ENCODE measurements at places on chromosomes 16 and 17.

- no peak for DNase-seq
Observed at GRCh38 chr17:40174514-40174913, 2.8 kb upstream of the RAPGEFL1 start.

DNA sequence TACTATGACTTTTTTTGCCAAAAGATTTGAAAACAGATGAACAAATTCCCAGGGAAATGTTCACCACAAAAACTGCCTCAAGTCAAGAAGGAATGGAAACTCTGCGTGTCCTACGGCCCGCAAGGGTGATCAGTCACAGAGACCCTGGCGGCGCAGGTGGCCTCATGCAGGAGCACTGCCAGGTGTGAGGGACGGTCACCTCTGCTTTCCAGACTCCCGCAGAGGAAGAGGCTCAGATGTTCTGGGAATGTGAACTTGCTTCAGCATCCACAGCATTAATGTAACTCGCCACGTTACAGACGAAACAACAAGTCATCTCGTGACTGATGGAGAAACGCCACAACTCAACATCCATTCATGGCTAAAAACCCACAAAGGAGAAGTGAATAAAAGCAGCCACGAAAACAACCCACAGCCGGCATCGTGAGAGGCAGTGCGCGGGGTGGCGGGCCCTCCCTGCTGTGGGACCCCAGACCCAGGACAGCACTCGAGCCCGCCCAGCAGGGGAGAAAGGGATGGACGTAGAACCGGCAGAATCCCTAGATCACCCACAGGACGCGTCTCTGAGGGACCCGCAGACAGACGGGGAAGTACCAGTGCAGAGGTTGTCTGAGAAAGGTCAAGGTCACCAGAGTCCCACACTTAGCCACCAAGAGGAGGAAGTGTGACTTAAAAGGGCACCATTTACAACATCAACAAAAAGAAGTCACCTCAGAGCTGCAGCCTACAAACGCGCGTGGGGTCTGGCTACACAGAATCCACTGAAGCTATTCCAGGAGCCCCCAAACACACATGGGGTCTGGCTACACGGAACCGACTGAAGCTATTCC lies 76.9 kb upstream of the GNG13 start:
- no peak for DNase-seq

DNA sequence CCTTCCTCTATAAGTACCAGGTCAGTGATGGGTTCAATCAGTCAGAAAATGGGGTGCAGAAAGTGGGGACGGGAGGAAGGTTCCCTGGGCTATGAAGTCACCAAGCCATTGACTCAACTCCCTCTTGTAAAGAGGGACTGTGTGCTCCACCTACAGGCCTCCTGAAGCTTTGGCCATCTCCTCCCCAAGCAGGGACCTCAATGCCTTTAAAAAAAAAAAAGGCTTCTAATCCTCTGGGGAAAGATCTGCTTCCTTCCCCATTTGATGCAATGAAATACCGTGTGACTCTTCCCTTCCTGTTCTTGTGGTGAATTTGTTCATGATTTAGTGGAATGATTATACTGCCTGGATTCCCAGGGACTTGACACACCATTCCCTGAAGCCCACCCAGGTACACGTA lies 30.8 kb downstream of the VWA3A start:
- DNase-seq = no peak

GRCh38 chr16:1184156-1184868 lies 31.4 kb downstream of the CACNA1H start:
- no peak for DNase-seq

DNA sequence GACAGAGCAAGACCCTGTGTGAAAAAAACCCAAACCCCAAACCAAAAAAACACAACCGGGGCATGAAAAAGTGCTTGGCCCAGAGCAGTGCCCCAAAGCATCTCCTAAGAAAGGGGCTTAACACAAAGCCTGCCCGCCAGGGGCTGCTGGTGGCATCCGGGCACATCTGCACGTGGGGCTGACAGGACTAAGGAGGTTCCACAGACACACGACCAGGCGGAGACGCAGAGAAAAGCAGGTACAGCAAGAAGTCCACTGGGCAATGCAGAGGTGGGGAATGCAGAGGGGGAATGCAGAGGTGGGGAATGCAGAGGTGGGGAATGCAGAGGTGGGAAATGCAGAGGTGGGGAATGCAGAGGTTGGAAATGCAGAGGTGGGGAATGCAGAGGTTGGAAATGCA lies 109.2 kb downstream of the ZNF778 start:
- peak; percentile 7 for DNase-seq

DNA sequence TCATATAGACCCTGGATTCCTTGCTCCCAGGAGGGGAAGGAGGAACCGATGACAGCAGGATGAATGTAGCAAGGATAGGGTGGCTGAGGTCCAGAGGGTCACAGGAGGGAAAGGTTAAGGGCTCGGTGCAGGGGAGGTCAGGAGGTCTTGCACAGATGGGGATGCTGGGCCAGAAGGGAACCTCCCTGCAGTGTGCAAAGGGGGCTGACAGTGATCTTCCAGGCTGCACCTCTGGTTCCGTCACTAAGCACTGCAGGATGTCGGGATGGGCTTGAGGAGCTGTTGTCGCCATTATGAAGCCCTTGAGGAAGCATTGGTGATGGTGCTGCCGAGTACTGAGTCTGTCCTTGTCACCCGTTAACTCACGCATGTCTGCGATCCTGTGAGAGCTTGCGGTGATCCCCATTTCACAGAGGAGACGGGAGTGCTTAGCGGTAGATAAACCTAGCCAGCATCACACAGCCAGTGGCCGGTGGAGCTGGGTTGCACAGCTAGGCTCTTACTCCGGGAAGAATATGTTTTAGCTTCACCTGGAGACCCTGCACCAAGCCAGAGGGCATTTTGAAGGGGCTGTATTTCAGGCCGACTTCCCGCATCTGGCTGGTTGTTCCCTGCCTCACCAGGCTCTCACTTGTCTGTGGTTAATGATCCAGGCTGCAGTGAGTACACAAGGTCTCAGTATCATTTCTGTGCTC lies 120.4 kb downstream of the SNX29 start:
- DNase-seq = no peak

DNA sequence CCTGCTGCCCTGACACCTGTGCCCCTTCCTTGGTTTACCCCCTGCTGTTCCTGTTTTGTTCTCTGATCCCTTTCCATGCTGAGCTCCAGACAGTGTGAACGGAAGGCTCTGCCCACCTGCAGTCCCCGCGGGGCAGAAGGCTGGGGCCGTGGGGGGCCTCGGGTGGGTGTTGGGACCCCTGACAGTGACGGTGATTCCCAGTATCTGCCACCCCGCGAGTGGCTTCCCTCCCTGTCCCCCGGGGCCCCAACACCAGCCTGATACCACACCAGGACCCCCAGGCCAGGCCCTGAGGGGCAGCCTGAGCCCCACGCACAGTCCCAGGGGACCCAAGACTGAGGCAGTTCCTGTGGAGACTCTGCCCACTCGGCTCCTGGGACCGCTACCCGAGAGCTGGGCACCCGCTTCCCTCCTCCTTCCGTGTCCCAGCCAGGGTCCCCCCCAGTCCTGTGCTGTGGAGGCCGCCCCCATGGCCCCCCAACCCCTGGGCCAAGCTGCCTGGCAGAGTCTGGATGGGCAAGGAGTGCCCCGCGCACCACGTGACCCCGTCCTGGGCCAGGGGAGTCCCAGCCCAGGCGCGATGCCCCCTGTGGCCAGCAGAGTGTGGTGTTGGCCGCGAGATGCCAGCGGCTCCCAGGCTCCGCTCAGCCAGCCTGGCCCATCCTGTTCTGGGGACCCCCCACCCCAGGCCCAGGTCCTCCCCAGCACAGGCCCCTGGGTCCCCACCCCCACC lies 10.0 kb upstream of the C1QTNF8 start:
- DNase-seq = peak; percentile 44

GRCh38 chr17:50316016-50316587 lies 29.8 kb upstream of the XYLT2 start:
- no peak for DNase-seq

DNA sequence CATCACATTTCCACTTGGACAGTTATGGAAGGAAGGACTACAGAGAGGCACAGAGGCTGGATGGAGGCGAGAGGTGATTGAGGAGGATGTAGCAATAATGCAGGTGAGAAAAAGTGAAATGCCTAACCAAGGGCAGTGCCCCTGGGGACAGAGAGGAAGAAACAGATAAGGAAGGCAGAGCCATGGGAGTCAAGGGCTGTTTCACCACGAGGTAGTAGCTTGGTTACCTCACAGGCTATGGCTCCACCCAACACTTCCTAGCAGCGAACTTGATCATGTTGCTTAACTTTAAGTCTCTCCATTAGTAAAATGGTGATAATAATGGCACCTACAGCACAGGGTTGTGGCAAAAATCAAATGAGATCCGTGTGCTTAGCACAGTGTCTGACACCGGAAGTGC lies 83.9 kb downstream of the YPEL2 start:
- no peak for DNase-seq

DNA sequence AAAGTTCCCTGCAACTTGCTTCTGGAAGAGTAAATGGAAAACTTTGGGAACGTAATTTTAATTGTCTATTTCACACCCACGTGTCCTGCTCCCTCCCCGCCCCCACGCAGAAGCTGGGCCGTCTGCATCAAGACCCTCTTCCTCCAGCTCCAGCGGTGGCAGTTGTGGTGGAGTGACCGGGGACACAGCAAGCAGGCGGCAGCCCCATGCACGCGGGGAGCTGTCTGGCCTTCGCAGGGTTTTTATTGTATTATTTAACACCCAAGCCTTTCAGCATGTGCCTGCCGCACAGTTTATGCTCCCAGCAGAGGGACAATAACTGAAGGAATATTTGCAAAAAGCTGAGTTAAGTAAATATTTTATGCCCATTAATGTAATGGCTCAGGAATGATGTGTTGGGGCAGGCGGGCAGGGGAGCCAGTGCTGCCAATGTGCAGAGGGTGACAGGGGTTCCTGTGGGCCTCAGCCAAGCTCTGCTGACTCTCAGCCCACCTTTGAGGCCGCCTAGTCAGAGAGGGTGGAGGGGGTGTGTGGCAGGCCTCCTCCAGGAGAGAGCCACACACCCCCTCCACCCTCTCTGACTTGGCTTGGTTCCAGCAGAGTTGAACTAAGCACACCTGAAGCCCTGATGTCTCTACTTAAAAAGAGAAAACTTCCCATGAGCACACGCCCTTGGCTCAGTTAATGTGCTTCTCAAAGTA lies 32.4 kb upstream of the ENPP7 start:
- DNase-seq = no peak

GRCh38 chr16:50901062-50901461 lies 159.2 kb downstream of the CYLD start:
- no peak for DNase-seq

DNA sequence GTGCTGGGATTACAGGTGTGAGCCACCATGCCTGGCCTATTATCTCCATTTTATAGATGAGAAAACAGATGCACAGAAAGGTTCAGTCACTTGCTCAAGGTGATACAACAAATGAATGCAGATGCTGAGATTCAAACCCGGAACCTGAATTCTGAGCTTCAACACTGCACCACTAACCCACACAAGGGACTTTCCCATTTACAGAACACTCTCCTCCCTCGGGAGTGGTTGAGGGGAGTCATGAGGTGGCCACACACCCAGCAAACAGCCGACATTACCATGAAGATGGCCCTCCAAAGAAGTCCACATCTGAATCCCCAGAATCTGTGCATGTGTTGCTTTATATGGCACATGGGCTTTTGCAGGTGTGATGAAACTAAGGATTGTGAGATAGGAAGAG lies 9.1 kb downstream of the BCL7C start:
- no peak for DNase-seq

DNA sequence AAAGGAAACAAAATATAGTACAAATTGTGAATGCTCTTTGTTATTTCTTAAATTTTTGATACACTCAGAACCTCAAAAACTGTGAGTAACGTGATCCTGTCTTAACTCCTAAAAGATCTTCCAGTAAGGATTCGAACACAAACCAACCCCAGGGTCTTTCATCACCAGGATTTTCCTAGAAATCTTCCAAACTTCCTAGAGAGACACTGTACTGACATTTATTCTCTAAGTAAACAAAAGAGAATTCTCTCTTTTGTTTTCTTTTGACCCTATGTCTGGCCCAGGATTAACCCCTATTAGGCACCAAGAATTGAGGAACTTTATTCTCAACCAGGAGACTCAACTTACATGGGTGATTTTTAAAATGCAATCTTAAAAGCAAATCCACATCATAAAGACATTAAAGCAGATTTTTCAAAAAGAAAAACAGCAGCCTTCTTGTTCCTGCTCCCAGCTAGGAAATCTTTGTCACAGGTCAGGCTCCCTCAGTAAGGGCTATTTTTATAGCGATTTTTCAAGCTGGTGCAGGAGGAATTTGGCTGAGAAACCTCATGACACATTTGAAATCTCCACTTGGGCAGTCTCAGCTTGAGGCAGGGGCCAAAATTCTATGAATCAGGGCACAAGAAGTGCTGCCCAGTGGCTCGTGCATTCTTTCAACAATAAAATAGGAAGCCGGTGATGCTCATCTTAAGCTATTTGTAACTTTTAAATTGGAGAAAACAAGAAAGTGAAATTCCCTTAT lies 6.2 kb upstream of the SMG1 start:
- DNase-seq = no peak

GRCh38 chr17:1008008-1008761 lies 11.3 kb downstream of the TIMM22 start:
- no peak for DNase-seq

DNA sequence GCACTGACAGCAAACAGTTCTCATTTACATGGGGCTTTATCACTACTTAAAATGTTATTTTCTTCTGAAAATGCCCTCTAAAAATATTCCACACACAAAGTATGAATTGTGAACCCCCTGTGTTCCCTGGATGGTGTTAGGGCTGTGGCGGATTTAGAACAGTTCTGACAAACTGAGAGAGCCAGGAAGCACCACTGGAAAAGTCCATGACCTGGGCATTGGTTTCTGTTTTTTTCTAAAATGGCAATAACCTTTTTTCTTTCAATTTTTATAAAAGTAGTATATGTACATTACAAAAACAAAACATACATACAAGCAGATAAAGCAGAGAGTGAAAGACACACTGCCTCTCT lies 21.0 kb upstream of the ERN1 start:
- DNase-seq = no peak

DNA sequence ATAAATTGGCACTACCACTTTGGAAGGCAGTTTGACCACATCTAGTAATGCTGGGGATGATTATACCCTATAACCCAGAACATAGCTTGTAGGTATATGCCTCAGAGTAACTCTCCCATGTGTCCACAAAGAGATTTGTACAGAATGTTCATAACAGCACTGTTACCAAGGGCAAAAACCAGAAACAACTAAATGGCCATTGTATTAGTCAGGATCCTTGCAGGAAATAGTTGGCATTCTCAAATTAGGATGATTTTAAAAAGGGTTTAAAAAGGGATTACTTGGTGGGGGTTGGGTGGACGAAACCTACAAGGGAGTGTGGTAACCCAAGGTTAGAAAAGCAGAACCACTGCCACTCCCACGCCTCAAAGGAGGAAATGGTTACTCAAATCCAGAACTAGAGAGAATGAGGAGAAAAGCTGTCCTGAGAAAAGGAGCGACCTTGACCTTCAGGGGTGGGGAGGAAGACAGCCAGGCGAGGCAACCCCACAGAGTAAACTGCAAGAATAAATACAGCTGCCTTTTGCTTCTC lies 2.1 kb downstream of the CPPED1 start:
- DNase-seq = no peak

- DNase-seq = no peak
Observed at GRCh38 chr16:2478279-2478678, 3.4 kb downstream of the TBC1D24 start.

- DNase-seq = no peak
Observed at GRCh38 chr16:66845080-66845410, 831 bp downstream of the CA7 start.

- DNase-seq = no peak
Observed at GRCh38 chr16:22014271-22014873, 6.5 kb downstream of the MOSMO start.

GRCh38 chr16:8763899-8764298 lies 33.5 kb downstream of the TMEM186 start:
- DNase-seq = no peak

- DNase-seq = peak; percentile 39
Observed at GRCh38 chr16:2339521-2340484, 725 bp downstream of the ABCA3 start.

Data from activated CD8-positive, alpha-beta memory T cell treated with anti-CD3 and anti-CD28 coated beads, Interleukin-2, amount 50 U/mL, for 4 hours (primary cell).